Endothelial cell of umbilical vein (primary cell): ENCODE measurements at places on chromosomes 12 and 14. TPM values are rescaled to one million over a fixed set of nuclear protein-coding genes. Genes with fewer than 3 reads are reported as not detected.

TAS2R14 gene
- 3.0 and 4.2 TPM in 2 replicates for total RNA-seq

CIPC gene
- total RNA-seq, result 17.4 and 17.7 TPM in 2 replicates

PUS7L gene
- total RNA-seq, result 11.4 and 13.1 TPM in 2 replicates

ZC2HC1C gene
- 0.91 and 3.6 TPM in 2 replicates for total RNA-seq

SERPINA12 gene
- not detected in 2 replicates for total RNA-seq

DNA sequence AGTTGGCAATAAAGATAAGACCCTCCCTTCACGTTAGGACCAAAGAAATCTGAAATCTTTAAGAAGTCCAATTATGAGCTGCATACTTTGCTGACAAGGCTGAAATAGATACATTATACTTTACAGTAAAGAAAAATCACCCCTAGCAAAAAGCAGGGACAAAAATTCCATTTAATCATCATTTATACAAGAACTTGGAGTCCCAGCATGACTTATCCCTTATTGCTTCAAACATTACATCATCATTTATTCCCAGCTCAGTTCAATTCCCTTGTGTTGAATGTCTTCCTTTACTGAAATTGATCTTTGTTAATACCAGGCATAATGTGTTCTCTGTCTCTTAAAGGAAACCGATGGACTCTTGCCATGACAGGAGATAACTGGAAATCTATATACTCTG is 449.6 kb upstream of the CCDC196 start:
- no peak overlapping the region for H3K27ac ChIP-seq
- no peaks in the 10 kb centered on the region for H3K4me1 ChIP-seq
- H3K36me3 ChIP-seq, result no peaks in the 10 kb centered on the region
- no peak for DNase-seq

DNA sequence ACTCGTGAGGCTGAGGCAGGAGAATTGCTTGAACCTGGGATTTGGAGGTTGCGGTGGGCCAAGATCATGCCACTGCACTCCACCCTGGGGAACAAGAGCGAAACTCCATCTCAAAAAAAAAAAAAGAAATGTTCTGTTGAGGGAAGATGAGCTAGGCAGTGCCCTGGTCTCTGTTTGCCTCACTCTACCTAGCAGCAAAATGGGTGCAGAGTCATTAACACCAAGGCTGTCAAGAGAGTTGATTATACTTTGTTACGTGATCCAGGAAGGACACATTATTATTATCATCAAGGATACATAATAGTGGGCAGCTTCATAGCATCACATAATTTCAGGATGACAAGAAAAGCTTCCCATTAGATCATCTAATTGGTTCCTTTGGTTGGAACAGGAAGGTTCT is 84.3 kb upstream of the MAP1LC3B2 start:
- no peak overlapping the region for H3K27ac ChIP-seq
- H3K27me3 ChIP-seq, result peaks cover 2% of the 10 kb centered on the region
- no peak for DNase-seq
- no peaks in the 10 kb centered on the region for H3K36me3 ChIP-seq
- H3K4me3 ChIP-seq, result no peak overlapping the region
- no peaks in the 10 kb centered on the region for H3K4me1 ChIP-seq

DNA sequence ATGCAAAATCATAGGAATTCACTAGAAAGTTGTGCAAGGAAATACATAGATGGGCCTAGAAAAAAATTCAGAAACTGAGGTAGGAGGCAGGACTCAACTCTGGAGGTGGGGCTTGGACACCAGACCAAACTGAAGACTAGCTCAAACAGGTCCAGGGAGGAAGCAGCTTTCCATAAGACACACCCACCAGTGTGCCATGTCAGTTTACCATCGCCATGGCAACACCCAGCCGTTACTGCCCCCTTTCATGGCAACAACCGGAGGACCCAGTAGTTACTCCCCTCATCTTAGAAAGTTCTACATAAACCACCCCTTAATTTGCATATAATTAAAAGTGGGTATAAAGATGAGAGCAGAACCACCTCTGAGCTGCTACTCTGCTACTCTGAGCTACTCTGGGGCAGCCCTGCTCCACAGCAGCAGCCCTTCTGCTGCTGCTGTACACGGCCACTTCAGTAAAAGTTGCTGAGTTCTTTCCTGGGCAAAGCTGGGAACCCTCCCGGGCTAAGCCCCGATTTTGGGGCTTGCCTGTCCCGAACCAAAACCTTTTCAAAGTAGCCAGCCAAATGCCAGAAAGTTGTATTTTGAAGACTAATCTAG is 30.8 kb upstream of the NINJ2 start:
- no peak overlapping the region for H3K4me3 ChIP-seq
- H3K4me1 ChIP-seq, result no peaks in the 10 kb centered on the region
- H3K27ac ChIP-seq, result no peak overlapping the region

DNA sequence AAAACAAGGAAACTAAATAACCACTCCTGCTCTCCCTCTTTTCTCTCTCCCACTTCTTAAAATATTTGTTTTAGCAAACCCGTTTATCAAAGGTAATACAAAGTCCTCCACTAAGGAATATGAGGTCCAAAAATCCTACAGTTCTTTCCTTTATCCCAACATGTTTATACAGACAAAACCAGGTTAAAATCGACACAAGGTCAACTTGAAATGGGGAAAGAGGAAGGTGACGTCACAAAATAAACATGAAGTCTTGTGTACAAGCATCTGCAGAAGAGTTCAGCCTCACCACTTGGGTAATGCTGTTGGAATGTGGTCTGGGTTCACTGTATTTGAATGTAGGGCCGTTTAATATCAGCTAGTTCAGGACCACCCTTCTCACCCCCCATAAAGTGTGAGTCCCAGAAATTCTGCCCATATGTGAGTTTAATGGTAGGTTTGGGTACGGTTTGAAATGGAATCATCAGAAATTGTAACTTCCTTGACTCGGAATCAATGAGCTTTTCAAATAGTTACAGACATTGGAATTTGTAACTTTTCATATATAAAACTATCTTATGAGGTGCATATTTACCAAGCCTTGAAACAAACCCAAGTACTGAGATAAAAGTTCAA is 120.0 kb upstream of the SLC38A2 start:
- no peaks in the 10 kb centered on the region for H3K36me3 ChIP-seq
- H3K27me3 ChIP-seq, result no peaks in the 10 kb centered on the region
- peak overlapping the region; percentile 97 for H3K27ac ChIP-seq

GRCh38 chr14:58944968-58945356 is 243.5 kb upstream of the DAAM1 start:
- no peak overlapping the region for H3K27ac ChIP-seq
- H3K27me3 ChIP-seq, result no peaks in the 10 kb centered on the region
- no peak overlapping the region for H3K4me3 ChIP-seq
- no peaks in the 10 kb centered on the region for H3K4me1 ChIP-seq
- DNase-seq, result no peak
- H3K36me3 ChIP-seq, result no peaks in the 10 kb centered on the region

GRCh38 chr12:49049566-49050224 is 10.9 kb downstream of the KMT2D start:
- no peaks in the 10 kb centered on the region for H3K27me3 ChIP-seq
- H3K36me3 ChIP-seq, result peaks cover 45% of the 10 kb centered on the region
- peak overlapping the region; percentile 38 for H3K27ac ChIP-seq
- no peak overlapping the region for H3K4me3 ChIP-seq
- peak; percentile 25 for DNase-seq

DNA sequence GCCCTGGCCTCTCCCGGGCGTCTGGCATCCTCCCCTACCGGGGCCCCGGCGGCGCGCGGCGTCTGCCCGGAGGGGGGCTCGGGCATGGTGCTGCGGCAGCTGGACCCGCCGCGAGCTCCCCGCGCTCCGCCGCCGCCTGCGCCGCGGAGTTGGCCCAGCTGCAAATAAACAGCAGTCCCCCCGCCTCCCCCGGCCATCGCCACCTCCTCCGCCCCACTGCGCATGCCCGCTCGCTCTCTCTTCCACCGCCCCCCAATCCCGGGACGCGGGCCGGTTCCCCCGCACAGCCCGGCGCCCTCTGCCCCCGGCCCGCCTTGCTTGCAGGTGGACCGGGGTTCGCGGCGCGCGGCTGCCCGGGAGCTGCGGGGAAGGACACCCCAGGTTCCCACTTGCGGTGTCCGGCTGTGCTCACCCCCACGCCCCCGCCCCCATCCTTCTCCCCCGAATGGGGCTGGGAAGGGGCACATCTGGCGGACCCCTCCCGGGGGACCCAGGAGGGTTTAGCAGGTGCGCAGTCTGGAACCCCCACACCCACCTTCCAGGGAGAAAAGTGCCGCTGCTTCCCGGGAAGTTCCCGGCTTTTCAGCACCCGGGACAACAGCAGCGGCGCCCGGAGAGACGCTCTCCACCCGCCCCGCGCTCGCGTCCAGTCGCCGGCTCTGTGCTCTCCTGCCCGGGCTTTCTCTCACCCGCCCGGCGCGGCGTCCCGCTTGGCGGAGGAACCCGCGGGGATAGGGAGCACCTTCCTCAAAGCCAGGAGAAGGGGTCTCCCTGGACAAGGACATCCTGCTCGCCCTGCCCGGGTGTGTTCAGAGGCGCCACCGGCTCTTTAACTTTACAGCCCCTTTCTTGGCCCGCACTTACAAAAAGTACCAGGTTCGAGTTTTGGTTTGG is at the start of gene TMTC1:
TSS of gene TMTC1 (minus strand) at position 170 of the 894 bp plus-strand sequence. CDS start 191 bp downstream, outside the sequence.
- H3K27ac ChIP-seq, result no peak within 1 kb of the TSS
- peaks cover 15% of the 10 kb centered on the region for H3K27me3 ChIP-seq
- no peaks in the 10 kb centered on the region for H3K36me3 ChIP-seq
- H3K4me3 ChIP-seq, result peak within 1 kb of the TSS; percentile 44
- peaks cover 16% of the 10 kb centered on the region for H3K4me1 ChIP-seq

DNA sequence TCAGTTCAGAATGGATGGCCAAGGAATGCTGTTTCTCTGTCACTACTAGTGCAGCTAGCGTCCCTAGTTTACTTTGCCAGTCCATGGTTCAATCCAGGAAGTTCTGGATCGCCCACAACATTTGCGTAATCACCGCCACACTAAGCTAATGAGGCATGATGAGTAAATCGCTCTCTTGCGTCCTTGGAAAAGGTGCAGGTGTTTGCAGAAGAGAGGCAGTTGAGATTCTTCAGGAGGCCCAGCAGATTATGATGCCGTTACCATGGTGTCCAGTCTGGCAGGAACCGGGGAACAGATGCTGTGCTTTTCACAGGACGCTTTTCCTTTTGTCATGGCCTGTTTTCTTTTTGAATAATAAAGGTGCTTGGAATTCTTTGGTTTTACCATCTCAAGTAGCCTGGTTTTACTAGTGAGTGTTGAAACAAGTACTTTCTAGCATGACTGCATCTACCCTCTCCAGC is 9.0 kb downstream of the TPH2 start:
- no peak for DNase-seq
- no peaks in the 10 kb centered on the region for H3K4me1 ChIP-seq
- H3K36me3 ChIP-seq, result no peaks in the 10 kb centered on the region
- no peak overlapping the region for H3K27ac ChIP-seq
- no peak overlapping the region for H3K4me3 ChIP-seq
- H3K27me3 ChIP-seq, result peaks cover 7% of the 10 kb centered on the region
